ENCODE measurements at places on chromosomes 7 and 10.

- no peak for DNase-seq
Measured at GRCh38 chr10:9012312-9012711, 957.8 kb downstream of the GATA3 start.

DNA sequence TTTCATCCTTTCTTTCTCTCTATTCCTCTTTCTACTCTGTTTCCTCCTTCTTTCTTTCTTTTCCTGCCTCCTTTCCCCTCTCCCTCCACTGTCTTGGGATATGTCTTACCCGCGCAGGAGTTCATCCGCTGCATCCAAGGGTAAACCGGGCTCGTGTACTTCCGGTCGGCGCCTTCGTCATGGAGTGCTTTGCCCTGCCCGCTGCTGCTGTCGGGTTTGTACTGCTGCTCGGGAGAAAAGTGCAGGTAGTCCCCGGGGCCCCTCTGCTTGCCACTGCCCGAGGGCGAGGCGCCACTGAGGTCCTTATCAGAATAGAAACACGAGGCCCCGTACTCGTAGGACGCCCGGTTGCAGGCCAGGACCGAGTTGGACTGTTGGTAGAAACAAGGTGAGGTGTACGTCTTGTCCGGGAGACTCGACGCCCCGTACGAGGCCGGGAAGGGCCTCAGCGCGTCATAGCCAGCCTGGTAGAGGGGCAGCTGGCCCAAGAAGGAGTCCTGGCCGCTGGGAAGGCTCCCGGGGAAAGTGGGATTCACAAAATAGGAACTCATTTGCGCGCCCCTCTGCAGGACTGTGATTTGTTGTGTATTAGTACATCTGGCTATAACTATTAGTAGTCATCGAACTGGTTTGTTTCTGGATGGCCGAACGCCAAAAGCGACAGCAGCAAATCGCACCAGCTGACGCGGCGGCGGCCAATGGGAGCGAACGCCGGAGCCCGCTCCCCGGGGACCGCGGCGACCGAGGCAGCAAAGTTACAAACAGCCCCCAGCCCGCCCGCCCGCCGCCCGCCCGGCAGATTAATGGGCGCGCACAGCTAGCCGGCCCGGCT is at the start of gene HOXA6:
TSS of gene HOXA6 (minus strand) at position 576 of the 832 bp plus-strand sequence. CDS start at position 551, 25 bp downstream.
- no peak for DNase-seq

DNA sequence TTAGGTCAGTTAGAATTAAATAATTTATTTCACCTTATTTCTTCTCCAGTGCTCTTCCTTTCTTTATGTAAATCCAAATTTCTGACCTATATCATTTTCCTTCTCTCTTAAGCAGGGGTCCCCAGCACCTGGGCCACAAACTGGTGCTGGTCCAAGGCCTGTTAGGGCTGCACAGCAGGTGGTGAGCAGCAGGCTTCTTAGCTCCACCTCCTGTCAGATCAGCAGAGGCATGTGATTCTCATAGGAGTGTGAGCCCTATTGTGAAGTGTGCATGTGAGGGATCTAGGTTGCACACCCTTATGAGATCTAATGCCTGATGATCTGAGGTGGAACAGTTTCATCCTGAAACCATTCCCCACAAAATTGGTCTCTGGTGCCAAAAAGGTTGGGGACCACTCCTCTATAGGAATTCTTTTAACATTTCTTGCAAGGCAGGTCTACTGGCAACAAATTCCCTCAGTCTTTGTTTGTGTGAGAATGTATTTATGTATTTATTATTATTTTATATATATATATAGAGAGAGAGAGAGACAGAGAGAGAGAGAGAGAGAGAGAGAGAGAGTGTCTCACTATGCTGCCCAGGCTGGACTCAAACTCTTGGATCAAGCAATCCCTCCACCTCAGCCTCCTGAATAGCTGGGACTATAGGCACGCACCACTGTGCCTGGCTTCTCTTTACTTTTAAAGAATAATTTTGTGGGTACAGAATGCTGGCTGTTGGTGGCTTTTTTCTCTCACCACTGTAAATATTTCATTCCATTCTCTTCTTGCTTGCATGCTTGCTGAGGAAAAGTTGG is 4.3 kb upstream of the ABCC2 start:
- no peak for DNase-seq

DNA sequence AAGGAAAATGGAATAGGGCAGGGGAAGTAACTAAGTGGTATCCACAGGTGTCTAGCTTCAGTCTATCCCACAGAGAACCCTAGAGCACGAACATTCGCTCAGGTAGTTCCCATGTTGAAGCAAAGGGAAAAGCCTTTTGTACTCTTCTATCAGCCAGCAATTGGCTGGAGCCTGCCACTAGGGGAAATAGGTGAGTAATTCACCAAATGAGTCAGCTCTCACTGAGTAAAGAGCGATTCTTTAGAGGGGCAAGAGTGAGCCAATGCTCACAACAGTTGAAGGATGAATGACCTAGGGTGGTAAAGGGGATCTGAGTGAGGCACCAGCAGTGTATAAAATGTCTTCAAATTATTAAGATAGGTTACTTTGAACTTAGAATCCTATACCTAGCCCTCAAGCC is 94.1 kb upstream of the ZNF800 start:
- no peak for DNase-seq

- peak; percentile 3 for DNase-seq
Measured at GRCh38 chr7:97971120-97971989, 18.6 kb downstream of the OCM2 start.

GRCh38 chr7:138184191-138184590 is 107.9 kb downstream of the AKR1D1 start:
- DNase-seq: no peak

GRCh38 chr7:157834501-157835163 is 497.8 kb downstream of the DNAJB6 start:
- DNase-seq: no peak

GRCh38 chr10:58262766-58263165 is 4.9 kb downstream of the IPMK start:
- DNase-seq: peak; percentile 48

DNA sequence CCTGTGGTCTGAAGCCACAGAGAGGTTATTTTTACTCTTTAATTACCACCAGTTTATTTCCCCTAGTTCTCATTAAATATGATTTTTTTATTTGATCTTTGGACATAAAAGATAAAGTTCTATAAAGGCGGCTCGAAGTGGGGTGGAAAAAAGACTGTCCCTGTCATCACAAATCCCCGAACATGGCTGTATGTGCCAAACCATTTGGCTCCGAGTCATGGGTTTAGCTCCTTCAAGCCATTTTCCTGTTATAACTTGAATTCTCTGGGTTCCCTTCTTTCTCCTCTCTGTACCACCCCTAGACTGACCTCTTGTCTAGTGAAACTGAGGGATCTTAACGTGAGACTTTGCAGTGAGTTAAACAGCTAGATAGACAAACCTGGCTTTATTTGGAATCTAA is 181.6 kb downstream of the BMPER start:
- no peak for DNase-seq

DNA sequence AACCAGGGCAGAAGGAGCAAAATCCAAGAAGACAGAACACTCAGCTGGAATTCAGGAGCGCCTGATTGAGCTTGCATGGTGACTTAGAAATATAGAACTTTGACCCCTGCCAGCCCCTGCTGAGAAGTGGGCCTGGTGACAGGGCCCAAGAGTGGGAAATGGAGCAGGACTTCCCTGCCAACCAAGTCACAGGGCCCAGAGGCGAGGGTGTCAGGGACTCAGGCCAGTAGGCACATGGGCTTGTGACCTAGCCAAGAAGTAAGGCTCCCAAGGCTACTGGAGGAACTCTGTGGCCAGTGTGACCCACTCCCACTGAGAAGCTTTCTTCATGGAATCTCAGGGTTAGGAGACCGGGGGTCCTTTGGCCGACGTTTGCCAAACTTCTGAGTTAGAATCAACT is 31.9 kb downstream of the LRRC20 start:
- no peak for DNase-seq

- DNase-seq: no peak
Measured at GRCh38 chr7:140013676-140014075, 49.1 kb downstream of the PARP12 start.

Measured in HFFc6 (cell line).